ENCODE measurements at places on chromosomes 2 and 18.

DNA sequence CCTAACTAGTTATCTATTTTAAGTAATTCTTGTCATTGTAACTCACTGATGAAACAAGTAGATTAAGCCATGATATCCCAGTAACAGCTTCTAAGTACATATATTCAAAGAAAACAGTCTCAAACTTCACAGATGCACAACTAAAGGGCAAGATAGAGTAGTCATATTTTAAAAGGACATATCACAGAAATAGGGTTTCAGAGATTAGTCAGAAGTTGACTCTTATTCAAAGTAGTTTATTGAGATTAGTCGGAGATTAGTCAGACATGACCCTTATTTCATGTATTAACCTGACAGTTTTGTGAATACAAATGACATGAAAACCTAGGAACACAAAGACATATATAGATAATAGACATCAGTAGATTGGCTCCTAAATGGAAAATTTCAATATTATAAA lies 15.9 kb upstream of the CHAC2 start:
- peak; percentile 24 for DNase-seq

DNA sequence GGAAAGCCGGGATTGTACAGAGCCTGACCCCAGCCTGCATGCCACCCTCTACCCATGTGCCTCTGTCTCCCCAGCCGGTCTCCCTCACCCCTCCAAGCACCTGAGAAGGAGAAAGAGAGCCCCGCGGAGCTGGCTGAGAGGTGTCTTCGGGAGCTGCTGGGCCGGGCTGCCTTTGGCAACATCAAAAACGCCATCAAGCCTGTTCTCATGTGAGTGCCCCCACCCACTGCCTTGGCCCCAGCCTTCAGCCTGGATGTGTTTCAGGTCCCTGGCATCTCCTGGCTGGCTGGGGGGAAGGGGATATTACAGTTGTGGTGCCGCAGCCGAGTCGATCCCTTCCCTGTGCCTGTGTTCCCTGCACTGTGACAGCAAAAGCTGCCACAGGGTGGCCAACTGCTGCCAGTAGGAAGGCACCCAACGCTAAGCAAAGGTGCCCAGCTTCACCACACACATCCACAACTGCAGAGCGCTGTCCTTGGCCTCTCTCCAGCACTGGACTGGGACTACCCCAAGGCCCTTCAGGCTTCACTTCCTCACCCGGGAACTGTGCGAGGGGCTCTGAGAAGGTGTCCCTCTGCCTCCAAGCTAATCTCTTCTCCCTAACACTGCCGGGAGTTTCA lies 38.4 kb downstream of the POMC start:
- no peak for DNase-seq

DNA sequence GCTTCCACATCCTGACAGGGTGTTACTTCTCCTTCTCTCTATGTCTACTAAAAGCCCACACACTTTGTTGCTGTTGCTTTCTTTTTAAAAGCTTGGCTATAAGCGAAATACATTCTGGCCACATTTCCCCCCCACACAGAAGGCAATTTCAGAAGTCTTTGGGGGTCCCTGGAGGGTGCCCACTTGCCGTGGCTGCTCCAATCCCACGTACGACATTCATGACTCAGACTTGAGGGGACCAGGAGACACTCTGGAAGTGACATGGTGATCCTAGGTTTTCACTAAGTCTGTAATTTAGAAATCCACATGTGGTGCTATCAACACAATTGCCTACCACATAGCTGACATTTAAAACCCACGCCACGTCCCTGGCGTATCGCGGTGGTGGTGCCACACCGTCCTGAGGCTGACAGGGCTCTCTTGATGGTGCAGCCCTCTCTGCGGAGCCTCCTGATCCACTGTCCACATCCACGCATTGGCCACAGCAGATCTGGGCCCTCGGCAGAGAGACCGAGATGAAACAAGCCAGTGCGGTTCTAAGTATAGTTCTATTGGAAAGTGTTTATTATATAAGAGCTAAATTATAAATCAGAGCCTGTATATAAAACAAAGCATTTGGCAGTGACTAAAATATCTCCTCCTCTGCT lies 42.4 kb downstream of the CYP27C1 start:
- no peak for DNase-seq

DNA sequence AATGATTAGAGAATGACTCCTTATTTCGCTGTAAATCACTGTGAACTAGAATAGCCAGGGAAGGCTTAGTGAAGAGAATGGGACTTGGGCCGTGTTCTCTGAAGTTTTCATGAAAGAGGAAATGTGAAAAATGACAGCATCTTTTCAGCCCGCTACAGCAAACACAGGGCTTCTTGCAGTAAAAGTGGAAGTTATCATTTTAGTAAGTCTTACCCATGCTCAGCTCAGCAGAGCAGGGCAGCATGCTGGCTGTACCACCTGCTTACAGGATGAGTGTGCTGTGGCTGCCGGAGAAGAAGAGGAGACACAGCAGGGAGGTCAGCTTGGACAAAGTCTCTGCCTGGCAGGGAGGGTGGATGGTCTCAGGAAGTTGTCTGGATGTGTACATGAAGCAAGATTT lies 300.7 kb upstream of the DLGAP1 start:
- no peak for DNase-seq

DNA sequence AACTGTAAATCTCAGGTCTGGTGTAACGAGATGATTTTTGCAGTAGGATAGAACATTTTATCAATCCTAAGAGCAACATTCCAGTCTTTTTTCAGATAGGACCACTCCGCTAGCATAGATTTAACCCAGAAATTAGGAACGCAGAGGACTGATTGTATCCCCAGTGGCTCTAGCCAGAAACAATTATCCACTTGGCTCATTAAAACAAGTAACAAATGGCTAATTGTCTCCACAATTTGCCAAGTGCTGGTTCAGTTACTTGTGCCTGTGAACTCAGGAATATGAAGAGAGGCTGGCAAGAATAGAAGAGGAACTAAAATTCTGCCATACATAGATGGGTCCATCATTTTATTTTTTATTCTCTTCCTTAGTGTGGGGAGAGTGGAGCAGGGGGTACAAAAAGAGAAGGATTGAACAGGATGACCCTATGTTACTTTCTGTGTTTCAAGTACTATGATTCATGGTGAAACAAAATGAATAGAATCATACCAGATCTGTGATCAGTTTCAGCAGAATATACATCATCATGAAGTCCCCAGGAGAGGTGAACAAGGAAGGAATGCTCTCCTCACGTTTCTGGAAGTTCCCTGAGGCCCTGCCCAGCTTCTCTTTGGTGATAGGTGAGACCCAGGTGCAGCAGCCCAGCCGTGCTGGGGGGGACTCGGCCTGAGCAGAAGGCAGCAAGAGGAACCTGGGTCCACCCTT lies 121.6 kb downstream of the ARL4C start:
- DNase-seq: no peak

GRCh38 chr18:68440433-68440832 lies 274.5 kb downstream of the TMX3 start:
- DNase-seq: no peak

DNA sequence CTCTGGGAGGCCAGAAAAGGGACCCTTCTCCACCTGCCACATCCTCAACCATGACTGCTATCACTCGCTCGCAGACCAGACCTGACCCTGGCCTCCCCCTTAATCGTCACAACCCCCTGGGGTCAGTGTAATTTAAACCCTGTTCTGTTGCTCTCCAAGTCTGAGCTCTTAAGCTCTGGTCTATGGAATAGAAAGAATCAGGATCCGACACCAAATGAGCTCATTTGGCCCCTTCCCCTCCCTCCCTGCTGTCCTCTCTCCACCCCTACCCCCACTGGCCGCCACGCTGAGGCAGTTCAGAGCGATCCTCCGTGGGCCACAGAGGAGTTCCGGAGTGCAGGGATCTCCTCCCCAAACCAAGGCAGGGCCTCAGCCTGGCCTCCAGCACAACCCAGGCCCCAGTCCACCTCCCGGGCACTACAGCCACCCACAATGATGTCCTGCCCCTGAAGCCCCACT lies 5.3 kb downstream of the DNMT3A start:
- no peak for DNase-seq

- DNase-seq: peak; percentile 79
Observed at GRCh38 chr18:9366126-9366714, 31.6 kb downstream of the TWSG1 start.

DNA sequence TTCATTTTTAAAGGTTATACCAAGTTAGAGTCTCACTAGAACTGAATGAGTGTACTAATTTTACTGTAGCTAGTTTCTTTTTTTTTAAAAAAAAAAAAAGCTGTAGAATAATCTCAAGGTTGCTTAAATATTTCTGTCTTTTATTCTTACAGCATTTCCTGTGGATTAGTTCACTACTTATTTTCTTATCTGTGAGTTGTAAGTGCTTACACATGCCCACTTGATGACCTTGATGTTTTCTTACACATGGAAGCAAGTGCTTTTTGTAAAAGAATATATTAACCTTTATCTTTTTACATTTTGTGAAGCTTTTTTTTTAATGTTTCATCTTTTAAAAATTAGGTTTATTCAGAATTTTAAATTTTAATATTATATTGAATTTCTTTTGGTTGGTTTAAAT lies 57.8 kb downstream of the MSH2 start:
- DNase-seq: peak; percentile 29

GRCh38 chr2:84911135-84911678 lies 5.8 kb downstream of the TMSB10 start:
- DNase-seq: no peak

- DNase-seq: no peak
Observed at GRCh38 chr2:105999211-105999989, 194.7 kb downstream of the UXS1 start.

DNA sequence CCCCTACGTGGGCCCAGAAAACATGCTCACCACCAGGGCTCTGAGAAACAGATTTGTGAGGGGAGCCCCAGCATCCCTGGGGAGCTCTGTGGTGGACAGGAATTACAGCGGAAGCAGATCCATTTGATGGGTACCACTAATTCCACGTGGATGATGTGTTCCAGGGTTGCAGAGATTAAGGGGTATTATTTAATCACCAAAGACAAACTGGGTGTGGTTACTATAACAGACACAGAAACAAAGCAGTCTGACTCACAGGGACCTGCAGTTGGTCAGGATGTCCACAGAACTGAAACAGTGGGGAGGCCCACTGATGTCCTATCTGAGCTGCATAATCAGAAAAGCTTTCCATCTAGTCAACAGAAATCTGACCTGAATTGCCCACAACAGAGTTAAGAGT lies 65.8 kb downstream of the PSMG2 start:
- DNase-seq: no peak

GRCh38 chr2:117967977-117968718 lies 45.7 kb downstream of the CCDC93 start:
- DNase-seq: no peak

DNA sequence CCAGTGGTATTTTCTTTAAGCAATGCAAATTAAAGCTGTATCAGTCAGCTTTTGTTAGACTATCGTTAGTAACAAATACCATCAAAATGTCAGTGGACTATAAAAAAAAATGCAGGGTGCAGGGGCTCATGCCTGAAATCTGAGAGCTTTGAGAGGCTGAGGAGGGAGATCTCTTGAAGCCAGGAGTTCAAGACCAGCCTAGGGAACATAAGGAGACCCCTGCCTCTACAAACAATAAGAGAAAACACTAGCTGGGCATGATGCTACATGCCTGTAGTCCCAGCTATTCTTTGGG lies 253.7 kb downstream of the MYCN start:
- no peak for DNase-seq

DNA sequence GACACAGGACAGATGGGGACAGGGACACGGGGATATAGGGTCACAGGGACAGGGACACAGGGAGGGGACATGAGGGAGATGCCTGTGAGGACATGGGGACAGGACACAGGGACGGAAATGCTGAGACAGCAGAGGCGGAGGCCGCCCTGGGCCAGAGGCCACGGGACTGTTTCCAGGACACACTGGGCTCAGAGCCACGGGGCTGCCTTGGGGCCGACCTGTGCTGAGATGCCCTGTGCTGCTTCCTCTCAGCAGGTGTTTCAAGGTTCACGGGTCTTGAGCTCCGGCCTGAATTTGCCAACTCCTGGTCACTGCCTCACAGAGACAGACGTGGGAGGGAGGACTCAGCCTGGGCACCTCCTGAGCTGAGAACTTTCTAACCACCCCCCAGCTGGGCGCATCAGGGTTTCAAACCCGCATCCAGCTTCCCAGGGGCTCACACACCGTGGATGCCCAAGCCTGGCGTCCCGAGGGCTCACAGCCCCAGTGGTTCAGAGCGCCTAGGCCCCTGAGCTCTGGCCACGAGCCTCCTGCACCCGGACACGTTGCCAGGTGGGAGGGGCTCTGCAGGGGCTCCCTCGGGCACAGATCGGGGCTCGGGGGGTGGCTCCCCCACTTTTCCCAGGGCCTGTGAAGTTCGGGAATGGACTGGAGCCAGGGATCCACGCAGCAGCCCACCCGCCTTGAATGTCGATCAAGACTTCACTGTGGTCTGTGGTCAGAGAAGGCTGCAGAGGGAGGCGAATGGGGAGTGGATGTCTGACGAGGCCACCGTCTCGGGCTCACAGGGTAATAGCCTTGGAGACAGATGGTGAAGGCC lies 64.1 kb downstream of the SLC66A2 start:
- no peak for DNase-seq

DNA sequence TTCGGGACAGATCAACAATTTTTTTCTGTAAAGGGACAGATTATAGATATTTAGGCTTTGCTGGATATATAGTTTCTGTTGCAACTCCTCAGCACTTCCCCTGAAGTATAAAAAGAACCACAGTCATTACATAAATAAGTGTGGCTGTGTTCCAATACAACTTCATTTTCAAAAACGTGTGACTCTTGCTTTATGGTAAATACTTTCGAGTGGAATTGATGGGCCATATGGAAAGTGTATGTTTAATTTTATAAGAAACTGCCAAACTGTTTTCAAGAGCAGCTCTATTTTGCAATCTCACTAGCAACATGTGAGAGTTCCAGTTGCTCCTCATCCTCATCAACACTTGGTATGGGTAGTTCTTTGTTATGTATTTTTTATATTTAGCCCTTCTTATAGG lies 370.9 kb downstream of the PLCL1 start:
- DNase-seq: no peak

- DNase-seq: no peak
Observed at GRCh38 chr18:8962192-8962779, 140.2 kb upstream of the NDUFV2 start.

DNA sequence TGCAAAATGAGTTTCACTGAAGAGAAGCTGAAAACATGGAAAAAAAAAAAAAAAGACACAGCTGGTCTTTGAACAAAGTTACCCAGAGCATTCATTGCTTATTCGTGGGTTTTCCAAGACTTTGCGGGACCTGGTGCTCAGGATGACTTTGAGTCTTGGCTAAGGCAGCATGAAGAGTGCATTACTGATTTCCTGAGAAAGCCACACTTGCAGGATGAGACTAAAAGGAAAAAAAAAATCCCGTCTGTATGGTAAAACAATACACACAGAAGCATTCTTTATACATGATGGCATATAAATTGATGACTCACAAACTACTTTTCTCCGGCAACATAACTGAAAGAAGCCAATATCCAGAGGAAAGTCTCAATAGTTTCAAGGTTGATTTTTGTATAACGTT lies 195.4 kb downstream of the SPP2 start:
- peak; percentile 91 for DNase-seq

DNA sequence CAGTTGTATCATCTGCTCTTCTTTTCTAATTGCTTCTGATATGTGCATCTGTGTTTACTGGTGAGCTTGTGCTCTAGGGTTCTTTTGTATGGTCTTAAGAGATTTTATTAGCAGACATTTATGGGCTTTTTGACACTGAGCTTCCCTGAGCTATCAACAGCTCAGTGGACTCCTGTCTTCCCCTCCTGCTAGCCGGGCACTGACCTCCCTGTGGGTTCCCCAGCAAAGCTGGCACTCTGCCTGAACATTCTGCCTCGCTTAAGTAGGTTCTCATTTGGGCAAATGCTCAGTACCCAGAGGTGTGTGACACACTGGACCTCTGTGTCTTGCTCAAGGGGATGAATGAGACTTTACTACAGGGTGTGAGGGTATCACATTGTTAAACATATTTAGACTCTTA lies 15.8 kb downstream of the TRAF3IP1 start:
- no peak for DNase-seq

Data from endothelial cell of umbilical vein (primary cell).